Activated CD4-positive, alpha-beta T cell treated with anti-CD3 and anti-CD28 coated beads for 48 hours (primary cell): ENCODE measurements at places on chromosomes 5 and 9.

DNA sequence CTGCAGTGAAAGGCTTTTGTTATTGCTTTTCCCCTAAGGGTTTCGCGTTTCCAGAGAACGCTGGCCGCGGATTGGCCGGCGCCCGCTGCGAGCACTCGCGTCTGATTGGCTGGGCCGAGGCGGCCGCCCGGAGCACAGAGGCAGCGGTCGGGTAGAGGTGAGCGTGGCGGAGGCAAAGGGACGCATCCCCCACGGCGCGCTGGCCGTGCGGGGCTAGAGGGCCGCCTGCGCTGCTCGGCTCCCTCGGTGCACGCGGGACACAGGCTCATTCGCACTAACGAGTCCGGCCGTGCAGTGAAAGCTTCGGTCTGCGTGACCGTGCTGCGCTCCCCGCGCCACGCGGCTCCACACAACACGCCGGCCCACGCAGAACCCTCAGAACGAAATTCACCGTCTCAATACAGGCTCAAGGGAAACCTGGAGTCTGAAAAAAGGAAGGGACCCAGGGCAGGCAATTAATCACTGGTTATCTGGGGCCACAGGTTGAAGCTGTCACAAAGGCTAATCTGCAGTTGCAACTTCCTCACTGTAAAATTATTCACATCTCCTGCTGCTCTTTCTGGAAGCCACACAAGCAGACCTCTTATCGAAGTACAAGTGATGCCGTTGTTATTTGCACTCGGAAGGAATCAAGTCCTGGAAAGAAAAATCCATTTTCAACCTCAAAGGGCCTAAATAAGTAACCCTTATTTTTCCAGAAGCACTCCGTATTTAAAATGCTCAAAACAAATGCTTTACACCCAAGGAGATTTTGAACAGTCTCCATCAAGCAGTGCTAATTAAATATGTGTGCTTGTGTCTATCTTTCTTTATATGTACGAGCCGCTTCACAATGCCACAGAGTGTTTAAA, 94.6 kb downstream of the ZNF608 start:
- DNase-seq, result peak; percentile 49

DNA sequence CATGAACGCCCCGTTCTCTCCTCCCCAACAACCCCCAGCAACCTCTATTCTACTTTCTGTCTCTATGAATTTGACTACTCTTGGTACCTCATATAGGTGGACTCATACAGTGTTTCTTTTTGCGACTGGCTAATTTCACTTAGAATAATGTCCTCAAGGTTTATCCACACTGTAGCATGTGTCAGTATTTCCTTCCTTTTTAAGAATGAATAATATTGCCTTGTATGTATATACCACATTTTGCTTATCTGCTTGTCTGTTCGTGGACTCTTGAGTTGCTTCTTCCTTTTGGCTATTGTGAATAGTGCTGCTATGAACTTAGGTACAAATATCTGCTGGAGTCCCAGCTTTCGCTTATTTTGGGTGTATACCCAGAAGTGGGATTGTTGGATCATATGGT, 42.7 kb downstream of the IQGAP2 start:
- DNase-seq, result no peak

DNA sequence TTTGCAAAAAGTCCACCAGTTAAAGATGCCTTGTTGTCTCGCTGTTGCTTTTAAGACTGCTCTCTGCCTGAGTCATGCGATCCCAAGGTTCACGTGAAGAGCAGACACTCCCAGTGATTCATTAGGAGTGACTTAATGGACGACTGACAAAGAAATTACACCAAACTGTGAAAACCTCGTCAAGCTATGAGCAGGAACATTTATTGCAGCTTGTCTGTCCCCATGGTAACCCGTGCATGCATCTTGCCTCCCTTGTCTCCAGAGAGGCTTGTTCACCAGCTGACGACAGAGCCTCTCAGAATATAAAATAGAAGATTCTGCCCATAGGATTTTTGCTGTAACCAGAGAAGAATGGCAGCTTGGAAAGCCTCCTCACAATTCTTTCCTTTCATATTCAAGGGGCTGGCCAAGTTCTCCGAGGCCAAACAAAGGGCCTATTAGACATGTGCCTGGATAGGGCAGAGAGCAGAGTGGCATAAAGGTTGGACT, 352.7 kb downstream of the SPOCK1 start:
- DNase-seq, result no peak

GRCh38 chr5:153959134-153959957, 79.4 kb downstream of the FAM114A2 start:
- no peak for DNase-seq

DNA sequence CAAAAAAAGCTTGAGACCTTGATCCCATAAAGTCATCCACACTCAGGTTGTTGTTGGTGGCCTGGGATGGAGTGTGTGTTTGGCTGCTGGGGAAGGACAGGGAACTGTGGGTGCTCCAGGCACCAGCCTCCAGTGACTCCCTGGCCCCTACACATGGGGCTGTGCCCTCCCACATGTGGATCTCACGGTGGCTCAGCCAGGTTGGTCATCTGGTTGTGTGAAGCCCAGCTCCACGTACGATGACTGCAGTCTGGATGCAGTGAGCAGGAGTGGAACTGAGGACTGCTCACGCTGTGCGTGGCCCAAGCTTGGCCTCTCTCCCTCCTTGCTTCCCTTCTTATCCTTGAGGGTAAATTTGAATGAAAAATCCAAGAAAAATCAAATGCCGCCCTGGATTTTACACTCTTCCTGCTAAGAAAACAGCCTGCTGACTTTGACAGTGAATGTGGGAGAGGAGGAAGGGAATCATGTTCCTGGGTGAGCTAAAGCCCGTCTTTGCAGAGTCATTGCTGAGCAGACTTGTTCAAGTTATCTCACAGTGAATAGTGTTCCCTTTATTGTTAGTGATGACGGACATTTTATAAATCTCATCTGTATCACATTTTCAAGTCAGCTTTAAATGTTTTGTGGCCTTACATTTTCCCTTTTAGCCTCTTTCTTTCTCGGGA, 65.1 kb upstream of the CACNA1B start:
- DNase-seq, result no peak

GRCh38 chr5:133996683-133997252, 8.0 kb downstream of the VDAC1 start:
- DNase-seq, result no peak

GRCh38 chr9:113592876-113593575, 129.5 kb downstream of the RGS3 start:
- DNase-seq, result no peak

DNA sequence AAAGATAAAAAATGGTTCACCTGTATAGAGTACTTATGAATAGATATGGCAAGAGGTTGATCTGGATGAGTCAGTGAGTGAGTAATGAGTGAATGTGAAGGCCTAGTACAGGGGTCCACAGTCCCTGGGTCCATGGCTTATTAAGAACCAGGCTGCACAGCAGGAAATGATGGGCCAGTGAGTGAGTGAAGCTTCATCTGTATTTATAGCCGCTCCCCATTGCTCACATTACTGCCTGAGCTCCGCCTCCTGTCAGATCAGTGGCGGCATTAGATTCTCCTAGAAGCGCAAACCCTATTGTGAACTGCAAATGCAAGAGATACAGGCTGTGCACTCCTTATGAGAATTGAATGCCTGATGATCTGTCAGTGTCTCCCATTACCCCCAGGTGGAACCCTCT, 307.7 kb upstream of the ZNF608 start:
- no peak for DNase-seq

- DNase-seq, result no peak
These were observed 185.8 kb downstream of the PCSK1 start for GRCh38 chr5:96247097-96247701.

GRCh38 chr5:171433982-171434676, 14.7 kb downstream of the FGF18 start:
- DNase-seq, result no peak

DNA sequence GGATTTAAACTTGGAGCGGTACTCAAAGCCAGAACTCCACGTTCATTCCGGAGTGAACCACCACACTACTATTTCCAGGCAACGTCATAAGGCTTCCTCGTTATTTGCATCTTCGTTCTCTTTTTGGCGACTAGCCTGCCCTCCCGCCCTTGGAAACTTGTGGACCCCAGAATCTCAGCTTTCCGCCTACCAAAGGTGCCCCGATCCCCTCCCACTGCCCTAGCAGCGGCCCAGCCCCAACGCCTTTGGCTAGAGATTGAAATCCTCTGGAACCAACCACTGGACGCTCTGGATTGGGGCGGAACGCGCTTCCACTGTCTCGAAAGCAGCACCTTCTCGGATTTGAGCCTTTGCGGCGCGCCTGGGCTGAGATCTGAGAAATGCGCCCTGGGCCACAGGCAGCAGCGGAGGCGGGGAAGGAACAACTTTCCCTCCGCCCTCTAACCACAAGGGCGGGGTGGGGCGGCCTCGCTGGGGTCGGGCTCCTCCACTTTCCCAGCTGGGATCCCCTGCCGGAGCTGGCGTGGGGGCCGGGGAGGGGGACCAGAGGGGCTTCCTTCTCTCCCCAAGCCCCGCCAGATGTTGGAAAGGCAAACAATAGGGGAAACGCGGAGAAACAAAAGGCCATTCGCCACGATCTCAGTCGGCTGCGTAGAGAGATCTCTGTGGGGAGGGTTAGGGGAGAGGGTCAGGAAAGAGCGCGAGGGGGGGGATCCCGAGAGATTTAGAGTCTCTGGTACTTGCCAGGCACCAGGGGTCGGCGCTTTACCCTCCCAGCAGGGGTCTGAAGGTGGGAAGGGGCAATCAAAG, 1.3 kb downstream of the MOB3B start:
- peak; percentile 67 for DNase-seq

DNA sequence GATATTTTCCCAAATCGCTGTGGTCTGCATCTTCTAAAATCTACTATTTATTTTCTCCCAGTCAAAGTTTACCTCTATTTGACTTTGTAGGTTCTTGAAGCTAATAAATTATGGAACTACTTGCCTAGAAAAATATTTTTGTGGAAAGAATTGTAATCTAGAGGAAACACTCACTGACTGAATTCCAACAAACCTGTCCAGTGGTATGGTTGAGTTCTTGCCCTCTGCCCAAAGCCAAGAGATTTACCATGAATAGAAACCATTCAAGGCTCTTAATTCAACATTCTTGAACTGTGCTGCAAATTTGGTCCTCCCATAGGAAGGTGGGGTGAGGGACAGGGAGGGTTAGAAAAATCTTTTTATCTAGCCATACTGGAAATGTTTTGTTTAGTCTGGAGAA, 233.9 kb upstream of the MAP3K1 start:
- DNase-seq, result no peak

- no peak for DNase-seq
These were observed 373.7 kb downstream of the ARL15 start for GRCh38 chr5:53936481-53937352.

DNA sequence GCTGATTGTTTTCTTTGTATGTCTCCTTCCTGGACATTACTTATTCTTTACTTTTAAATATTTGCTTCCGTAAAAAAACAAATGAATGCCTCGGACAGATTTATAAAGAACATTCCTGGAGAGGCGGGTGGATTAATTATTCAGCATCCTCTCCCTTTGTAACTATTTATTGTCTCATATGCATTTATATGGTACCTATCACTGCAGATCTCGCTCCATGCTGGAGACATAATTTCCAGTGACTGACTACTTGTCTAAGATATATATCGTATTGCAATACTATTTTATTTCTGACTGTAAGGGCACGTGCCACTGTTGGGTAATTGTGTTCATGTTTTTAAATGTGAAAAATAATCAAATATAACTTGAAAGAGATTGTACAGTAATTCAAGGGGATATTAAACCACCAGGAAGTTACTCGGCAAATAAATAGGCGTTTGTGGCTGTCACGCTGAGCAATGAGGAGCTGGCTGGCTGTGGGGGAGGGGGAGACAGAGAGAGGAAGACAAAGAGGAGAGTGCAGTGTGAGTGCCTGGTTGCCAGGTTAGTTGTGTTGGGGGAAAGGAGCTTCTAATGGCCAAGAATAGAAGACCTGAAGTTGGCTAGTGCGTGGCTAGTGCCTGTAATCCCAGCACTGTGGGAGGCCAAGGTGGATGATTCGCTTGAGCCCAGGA, 131.8 kb upstream of the GABRP start:
- DNase-seq, result no peak

DNA sequence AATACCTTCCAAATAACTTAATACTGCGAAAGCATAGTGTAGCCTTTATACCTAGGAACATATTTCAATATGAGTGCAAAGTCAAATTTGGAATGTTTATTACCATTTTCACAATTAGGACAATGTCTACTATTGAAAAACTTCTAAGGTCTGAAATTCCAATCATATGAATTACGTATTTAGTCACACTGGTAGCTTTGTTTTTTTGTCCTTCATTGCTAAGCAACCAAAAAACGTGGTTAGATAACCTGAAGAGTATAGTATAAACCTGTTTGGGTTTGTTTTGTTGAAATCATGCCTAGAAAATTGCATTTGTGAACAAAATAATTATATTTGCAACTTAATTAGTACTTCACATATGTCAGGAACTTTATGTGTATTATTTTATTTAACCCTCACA, 134.2 kb downstream of the FBXO4 start:
- no peak for DNase-seq

DNA sequence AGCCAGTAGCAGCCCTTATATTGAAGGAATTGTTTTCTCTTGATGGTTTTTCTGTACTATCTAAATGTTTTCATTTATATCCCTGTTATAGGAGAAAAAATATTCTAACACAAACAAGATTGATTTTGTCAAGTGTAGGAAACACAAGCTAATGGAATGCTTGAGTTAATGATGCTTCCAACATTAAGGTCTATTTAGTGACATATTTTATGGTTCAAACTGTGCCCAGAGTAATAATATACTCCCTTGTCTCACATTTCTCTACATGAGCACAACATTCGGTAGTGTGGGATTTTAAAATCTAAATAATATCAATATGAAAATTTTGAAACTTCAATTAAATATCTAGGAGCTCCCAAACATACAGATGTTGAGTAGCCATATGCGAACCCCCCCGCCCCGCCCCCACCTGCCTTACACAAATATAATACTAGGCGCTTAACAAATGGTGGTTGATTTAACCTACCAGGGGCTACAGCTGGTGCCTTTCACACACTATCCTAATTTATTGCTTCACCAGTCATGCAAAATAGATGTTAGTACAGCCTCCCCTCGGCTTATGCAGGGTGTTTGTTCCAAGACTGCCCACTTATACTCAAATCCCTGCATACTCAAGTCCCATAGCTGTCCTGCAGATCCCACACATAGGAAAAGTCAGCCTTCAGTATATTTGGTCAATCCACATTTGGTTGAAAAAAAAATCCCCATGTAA, 124.1 kb upstream of the ACO1 start:
- DNase-seq, result no peak
